ENCODE measurements at places on chromosomes 16 and 17.

DNA sequence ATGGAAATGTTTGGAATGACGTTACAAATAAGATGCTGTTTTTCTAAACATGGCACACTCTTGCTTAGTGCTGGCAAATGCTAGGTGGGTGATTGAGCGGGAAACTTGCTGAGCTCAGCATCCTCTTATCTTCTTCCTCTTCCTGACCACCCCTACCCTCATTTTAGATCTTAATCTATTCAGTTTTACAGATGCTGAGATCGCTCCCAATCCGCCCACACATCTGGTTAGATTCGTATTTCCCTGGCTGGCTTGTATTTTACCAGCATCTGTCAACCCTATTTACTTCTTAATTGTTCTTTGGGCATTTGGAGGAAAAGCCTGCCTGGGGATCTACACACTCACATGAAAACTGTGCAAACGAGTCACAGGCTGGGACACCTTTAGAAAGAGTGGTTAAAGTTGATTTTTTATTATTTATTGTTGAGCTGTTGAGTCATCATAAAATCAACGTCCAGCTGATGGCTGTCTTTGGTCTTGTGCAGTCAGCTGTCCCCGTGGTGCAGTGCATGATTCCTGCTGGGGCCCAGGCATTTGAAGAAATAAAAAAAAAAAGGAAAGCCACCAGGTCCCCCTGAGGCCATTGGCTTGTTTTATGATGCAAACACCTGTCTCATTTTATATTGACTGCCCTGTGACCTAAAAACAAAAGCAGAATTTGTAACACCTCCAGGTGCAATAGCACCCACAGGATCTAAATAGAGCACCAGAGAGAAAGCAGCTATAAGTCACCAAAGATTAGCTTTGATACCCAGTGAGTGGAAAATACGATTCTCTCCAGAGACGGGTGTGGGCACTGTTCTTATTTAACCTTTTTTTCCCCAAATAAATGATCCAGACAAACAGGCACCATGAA lies 258.6 kb downstream of the HS3ST3B1 start:
- DNase-seq, result no peak

DNA sequence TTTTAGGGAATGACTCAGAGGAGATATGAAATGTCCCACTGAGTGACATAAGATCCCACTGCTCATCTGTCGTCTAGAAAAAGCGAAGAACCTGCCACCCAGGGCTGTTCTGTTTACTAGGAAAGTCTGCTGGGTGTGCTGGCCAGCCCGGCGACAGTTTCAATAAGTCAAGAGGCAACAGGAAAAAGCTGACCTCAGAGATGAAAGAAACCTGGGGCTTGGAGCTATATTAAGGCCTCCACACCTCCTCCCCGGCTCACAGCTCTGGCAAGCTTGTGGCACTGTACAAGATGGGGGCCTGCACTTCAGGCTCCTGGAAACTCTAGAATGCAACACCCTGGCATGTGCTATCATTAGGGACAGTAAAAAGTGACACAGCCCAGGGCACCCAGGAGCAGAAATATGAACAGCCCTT lies 10.6 kb downstream of the ZFHX3 start:
- DNase-seq, result no peak

GRCh38 chr17:80826346-80826954 lies 165.2 kb upstream of the CHMP6 start:
- no peak for DNase-seq

DNA sequence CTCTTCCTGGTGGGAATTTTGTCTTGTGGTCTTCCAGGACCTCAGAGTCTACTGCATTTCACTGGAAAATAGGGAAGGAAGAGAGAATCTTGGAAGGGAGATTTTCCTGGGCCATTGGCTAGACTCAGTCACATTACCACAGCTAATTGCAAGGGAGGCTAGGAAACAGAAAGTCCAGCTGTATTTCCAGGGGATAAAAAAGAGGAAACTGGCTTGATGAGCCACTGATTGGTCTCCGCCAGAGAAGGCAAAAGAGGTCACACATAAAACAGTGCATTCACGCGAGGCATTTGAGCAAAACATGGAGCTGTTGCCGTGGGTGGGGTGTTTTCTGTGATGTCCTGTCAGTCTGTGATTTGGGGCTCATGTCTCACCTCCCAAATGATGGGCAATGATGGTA lies 345.3 kb downstream of the FOXL1 start:
- no peak for DNase-seq

DNA sequence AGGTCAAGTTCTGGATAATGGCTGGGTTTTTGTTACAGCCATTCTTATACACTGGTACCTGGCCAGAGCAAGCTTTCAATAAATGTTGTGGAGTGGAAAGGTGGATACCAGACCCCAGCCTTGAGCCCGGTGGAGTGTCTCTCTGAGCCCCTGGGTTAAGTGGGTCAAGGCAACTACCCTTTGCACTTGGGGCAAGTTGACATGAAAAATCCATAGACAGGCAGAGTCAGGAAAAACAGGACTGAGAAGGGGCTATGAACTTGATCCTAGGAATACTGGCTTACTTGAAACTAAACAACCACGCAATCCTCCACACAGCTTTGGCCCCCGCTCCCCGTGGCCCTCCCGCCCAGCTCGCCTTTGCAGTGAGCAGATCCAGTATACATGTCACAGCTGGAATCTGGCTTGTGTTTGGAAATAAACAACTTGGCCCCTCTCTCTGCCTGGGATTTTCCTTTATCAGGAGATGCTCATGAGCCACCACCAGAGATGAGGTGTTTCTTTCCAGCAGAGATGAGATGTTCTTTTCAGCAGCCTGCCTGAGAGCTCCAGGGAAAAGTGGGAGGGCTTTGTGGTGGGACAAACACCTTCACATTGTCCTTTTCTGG lies 65.9 kb downstream of the KSR1 start:
- no peak for DNase-seq

GRCh38 chr16:76931186-76931585 lies 259.8 kb upstream of the MON1B start:
- no peak for DNase-seq
